Metanephros (tissue), 2 donors: ENCODE measurements at places on chromosomes 11 and 22. TPM values are rescaled to one million over a fixed set of nuclear protein-coding genes. Genes with fewer than 3 reads are reported as not detected.

The HTR3A gene
- 0.18 TPM for total RNA-seq

The PRRG4 gene
- total RNA-seq = 4.0 TPM

The ART1 gene
- total RNA-seq = 3.3 TPM

The TYMP gene
- total RNA-seq = 11.6 TPM

The OR2AT4 gene
- not detected for total RNA-seq

The MAJIN gene
- 0.70 TPM for total RNA-seq

The PLAAT2 gene
- total RNA-seq = not detected

The KCNQ1 gene
- 17.4 TPM for total RNA-seq
